ENCODE measurements at places on chromosomes 6 and 20. TPM values are rescaled to one million over a fixed set of nuclear protein-coding genes. Genes with fewer than 3 reads are reported as not detected.

Gene BPIFB1
- 2.6 TPM for polyA plus RNA-seq

Gene TRIM31
- not detected for polyA plus RNA-seq

Gene SFTA2
- polyA plus RNA-seq, result 0.76 TPM

- DNase-seq, result no peak
Measured at GRCh38 chr6:21098134-21098533, 495.4 kb upstream of the SOX4 start.

DNA sequence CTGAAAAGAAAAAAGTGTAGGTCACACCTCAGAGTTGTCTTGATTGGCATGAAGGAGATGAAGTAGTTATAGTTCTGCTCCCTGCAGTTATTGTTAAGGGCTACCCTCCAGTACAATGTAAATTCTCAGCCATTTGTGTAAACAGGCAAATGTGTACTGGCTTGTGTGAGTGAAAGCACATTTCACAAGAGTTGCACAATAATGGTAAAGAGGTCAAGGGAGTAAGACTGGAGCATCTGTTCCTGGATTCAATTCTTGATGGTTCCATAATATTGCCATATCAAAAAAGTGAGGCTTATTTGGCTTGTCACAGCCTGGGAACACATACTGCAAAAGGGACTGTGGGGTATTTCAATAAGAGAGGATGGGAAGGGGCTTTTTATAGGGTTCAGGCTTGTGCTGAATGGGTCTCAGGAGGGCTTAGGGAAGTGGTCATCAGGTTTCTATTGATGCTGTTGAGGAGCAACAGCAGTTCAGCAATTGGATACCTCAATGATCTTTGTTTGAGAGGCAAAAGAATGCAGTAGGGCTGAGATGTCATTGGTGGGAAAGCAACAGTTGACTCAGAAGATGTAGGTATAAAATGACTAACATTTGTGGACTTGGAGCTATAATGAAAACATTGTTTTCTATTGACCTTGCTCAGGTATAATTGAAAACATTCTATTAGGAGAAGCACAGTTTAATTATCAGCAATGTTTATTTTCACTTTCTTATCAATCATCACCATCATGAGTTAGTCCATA lies 402.6 kb downstream of the BCKDHB start:
- DNase-seq, result no peak

- DNase-seq, result no peak
Measured at GRCh38 chr6:62523630-62524029, 237.6 kb upstream of the KHDRBS2 start.

DNA sequence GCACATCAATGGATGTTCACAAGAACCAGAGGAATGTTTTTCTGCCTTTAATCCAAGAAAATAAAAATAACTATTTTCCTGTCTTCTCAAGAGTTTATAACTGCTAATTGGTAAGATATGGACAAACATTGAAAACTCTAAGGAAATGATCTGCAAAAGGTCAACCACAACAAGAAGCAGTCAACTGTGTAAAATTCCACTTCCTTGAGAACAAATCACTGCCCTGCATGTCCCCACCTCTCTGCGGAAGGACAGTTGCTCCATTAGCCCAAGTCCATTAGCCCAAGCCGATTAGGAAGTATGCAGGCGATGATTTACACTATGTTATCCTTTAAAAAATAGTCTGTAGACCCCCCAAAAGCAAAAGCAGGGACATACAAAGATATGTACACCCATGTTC lies 27.6 kb downstream of the SLC22A23 start:
- DNase-seq, result no peak

GRCh38 chr6:109348226-109348625 lies 34.0 kb downstream of the CD164 start:
- DNase-seq, result no peak

DNA sequence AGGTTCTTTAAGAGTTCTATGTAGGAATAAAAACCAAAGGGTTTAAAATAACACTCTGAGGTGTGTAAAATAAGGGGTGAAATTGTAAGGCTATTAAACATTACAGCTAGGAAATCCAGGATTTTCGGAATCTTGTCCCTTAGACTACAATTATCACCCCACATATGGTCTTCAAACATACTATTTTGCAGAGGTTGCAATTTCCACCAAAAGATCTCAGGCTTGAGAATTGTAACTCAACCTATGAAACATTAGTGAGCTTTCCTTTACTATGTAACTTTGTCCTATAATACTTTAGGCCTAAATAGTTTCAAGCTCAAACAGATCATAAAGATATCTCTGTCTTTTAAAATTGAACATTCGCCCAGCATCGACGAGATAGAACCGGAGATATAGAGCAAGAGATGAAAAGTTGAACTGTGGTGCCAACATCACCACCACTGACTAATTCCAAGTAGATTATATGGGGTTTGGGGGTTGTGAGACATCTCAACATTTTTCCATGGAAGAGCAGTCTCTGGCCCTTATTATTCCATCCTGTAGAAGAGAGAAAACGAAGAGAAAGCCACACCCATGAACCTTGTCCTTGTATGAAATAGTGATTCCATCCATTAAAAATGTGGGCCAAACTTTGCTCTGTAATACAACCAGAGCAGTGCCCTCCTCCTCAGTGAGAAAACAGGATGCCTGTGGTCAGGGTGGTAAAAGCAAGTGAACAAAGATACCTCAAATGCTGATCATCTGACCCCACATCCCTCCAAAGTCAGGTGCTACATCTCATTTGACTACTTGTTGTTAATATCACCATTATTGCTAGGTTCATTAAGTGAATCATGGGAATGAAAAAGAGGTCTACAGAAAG lies 284.5 kb upstream of the GJE1 start:
- no peak for DNase-seq

- no peak for DNase-seq
Measured at GRCh38 chr6:111669326-111669725, 63.6 kb upstream of the TRAF3IP2 start.

GRCh38 chr20:57347393-57347792 lies 3.7 kb upstream of the RAE1 start:
- no peak for DNase-seq

GRCh38 chr6:138004430-138005287 lies 102.6 kb downstream of the PERP start:
- DNase-seq, result no peak

DNA sequence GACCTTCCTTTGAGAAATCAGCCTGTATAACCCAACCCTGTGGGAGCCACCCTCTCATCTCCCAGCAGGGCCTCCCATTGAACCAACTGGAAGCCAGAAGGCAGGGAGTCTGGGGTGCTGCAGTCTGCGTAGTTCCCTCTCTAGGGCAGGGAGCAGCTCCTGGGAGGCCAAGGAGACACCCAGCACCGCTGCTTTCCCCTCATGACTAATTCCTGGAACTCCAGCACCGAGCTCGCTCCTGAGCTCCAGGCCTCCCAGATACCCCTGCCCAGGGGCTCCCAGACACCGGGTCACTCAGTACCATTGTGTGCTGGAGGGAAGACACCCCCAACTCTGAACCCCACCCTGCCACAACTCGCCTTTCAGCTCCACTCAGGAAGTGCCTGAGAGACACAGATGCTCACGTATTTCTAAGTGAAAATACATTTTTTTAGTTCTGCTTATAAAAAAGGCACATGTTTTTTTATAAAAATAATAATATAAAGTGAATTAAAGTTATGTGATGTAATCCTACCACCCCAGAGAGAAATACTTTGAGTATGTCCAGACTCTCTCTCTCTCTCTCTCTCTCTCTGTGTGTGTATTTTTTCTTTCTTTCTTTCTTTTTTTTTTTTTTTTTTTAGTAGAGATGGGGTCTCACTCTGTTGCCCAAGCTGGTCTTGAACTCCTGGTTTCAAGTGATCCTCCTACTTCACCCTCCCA lies 17.5 kb downstream of the PIM1 start:
- no peak for DNase-seq

- peak; percentile 16 for DNase-seq
Measured at GRCh38 chr20:5569021-5569420, 181.2 kb upstream of the SHLD1 start.

GRCh38 chr6:30845183-30845582 lies 39.1 kb upstream of the DDR1 start:
- no peak for DNase-seq
